Kidney capillary endothelial cell (primary cell): ENCODE measurements at places on chromosomes 12 and 14.

DNA sequence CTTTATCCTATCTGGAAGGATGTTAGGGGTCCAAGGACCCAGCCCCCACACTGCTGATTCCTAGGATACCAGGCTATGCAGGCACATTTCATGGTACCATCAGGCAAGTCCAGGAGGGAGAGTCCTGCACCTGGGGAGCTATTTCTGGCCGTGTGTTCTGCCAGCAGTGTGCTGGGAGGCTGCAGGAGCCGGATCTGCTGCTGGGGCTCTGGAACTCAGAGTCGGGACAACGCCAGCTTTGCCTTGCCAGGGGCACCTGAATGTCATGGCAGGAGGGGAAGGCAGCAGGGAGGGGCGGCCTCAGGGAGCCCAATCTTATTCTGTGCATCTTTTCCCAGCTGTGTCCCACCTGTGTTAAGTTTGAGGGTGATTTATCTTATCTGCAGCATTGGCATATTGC is 17.8 kb downstream of the SRRM4 start:
- no peak for DNase-seq

GRCh38 chr14:104708606-104709268 is 15.3 kb upstream of the ADSS1 start:
- DNase-seq, result peak; percentile 47

- no peak for DNase-seq
Observed at GRCh38 chr12:101076921-101077320, 133.1 kb downstream of the SLC5A8 start.

- no peak for DNase-seq
Observed at GRCh38 chr14:76908834-76909233, 82.6 kb downstream of the LRRC74A start.

- no peak for DNase-seq
Observed at GRCh38 chr12:9334041-9334692, 126.0 kb upstream of the PZP start.

GRCh38 chr14:50666772-50667683 is 1.1 kb downstream of the SAV1 start:
- peak; percentile 67 for DNase-seq

DNA sequence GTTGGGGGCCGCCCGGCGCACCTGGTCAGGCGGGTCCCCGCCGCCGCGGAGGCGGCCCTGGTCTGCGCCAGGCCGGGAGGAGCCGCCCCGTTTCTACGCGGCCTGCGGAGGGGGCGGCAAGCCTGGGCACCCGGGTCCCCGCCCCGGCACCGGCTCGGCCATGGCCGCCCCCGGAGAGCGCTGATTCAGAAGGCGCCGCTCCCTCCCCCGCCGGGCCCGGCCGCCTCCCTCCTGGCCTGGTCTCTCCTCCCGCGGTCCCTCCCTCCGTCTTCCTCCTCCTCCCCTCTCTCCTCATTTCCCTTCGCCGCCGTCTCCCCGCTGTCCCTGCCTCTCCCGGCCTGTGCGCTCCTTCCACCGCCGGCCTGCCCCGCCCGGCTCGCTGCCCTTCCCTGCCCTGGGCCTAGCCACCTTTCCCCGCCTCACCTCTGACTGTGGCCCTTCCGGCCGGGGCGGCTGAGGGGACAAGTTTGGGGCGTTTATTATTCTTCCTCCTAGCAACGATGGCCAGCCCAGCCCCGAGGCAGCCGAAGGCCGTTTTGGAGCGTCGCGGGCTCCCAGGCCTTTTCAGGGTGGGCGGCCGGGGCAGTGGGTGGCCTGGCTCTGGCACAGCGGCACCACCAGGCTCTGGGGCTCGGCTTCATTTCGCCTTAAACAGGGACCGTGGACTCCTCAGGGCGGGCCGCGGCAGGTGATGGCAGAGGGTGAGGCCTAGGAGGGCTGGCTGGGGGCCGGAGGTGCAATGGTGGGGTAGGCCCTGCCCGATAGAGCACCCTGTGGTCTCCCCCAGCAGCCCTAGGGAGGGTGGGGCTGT is 768 bp downstream of the CEP170B start:
- peak; percentile 10 for DNase-seq

- DNase-seq, result no peak
Observed at GRCh38 chr12:112936927-112937326, 1.3 kb upstream of the OAS3 start.

GRCh38 chr12:19726592-19726991 is 287.3 kb downstream of the AEBP2 start:
- no peak for DNase-seq

DNA sequence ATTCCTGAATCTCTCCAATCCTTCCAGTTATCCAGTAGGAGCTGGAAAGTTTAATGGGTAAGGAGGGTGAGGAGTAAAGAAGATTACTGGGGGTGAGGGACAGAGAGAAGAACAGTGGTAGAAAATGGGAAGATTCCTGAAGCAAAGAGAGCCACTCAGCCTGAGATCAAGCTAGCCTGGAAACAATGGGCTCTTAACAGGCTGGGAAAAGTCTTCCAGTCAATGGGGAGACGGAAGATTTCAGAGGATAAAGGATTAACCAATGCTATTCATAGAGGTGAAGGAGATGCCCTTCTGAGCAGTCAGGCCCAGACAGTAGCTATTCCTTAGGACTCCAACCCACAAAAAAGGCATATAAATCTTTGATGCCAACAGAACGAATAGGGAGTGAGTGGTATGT is 14.8 kb downstream of the GDF11 start:
- no peak for DNase-seq

GRCh38 chr14:76236172-76237130 is 84.7 kb downstream of the GPATCH2L start:
- DNase-seq, result no peak

DNA sequence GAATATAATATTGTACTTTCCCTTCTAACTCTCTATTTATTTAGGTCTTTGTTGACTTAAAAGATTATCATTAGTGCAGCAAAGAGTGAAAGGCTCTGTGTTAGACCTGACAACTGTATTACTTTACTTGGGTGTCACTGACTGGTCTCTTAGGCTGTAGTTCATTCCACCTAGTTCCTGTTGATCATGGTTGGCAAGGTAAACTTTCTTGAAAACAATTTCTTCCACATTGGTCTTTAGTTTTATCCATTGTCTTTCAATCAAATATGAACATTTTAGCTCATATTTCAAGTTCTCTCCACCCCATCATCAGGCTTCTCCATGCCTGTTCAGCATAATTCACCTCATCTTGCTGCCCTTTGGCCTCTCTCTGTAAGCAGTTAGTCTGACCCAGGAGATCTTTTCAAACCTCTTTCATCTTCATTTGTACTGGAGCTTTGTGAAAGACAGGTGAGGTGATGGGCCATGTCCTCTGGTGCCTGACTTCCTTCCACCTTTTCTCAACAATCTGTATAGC is 32.1 kb upstream of the PPM1H start:
- no peak for DNase-seq

- DNase-seq, result no peak
Observed at GRCh38 chr12:88945051-88945732, 364.9 kb upstream of the KITLG start.

DNA sequence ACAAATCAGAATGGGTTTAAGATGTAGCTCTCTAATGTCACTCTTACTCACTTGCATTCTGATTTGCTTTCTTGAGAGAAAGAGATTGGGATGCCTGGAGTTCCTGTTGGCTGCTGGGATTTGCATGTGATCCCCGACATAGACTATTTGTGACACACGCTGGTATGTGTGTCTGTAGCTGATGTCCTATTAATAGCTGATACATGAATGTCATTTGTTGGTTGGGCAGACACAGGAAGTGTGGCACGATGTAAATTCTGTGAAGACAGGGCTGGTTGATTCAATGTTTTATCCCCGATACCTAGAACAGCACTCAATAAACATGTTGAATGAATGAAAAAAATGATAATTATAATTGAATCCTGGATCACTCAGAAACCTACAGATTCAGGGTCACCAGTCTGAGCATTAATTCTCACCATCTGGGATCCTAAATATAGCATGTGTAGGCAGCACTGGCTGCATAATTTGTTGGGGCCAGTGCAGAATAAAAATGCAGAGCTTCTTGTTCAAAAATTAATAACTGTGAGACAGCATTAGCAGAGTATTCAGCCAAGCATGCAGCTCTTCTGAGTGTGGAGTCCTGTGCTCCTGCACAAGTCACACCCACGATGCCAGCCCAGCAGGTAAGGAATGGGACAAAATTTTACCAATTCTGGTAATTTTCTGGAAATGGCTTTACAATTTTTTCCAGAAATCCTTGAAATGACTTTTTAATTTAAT is 35.5 kb upstream of the SOCS2 start:
- DNase-seq, result peak; percentile 63

DNA sequence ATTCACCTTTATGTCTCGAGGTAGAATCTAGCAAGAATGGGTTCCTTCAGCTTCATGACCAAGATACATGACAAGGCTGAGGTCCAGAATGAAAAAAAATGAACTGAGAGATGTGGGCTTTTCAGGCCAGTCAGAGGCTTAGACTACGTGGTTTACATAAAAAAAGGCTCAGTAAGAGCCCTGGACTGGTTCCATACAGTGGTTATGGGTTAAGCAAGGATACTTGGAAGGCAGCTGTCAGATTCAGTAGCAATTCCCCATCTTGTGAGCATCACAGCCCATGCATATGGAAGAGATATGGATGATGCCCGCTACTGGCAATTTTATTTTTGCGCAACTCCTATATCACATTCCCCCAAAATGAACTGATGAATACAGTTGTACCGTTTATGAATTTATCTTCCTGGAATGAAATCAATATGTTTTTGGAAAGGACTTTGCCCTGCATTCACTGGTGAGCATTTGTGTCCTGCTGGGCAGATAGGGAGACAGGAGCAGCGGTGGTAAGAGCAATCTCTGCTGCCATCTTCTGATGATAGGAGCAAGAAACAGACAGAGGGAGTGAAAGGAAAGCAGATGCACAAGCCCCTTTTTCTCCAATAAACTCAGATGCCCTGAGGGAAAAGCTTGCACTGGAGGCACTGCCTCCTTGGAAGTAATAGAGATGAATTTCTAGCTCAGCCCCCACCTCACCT is 280.4 kb downstream of the GALC start:
- no peak for DNase-seq

GRCh38 chr14:39175445-39176262 is 600 bp downstream of the PNN start:
- DNase-seq, result peak; percentile 28

DNA sequence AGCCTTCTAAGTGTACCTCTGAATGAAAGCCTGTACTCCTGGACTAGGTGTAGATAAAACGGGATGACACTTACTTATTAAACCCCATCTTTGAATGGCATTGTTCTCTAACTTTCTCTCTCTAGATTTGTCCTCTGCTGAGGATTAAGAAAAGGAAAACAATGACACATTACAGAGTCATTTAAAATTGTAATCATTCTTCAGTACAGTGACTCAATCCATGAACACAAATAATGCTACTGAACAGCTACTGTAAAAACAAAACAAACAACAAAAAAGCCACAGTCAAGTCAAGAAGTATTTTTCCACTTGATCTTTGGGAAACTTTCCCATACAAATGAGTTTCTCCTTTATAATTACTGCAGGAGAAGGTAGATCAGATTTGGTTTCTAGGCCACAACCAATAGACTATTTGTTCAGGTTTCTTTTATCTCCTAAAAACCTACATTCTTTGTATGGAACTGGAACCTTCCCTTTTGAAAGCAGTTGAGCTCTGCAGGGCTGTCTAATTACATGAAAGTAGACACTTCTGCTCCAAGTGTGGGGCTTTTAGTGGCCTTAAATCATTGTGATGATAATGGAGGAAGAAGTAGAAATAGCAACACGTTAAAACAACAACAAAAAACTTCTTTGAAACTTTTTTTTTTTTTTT is 219.1 kb downstream of the ESR2 start:
- DNase-seq, result peak; percentile 68

- no peak for DNase-seq
Observed at GRCh38 chr14:99686557-99687283, 2.6 kb downstream of the CYP46A1 start.

DNA sequence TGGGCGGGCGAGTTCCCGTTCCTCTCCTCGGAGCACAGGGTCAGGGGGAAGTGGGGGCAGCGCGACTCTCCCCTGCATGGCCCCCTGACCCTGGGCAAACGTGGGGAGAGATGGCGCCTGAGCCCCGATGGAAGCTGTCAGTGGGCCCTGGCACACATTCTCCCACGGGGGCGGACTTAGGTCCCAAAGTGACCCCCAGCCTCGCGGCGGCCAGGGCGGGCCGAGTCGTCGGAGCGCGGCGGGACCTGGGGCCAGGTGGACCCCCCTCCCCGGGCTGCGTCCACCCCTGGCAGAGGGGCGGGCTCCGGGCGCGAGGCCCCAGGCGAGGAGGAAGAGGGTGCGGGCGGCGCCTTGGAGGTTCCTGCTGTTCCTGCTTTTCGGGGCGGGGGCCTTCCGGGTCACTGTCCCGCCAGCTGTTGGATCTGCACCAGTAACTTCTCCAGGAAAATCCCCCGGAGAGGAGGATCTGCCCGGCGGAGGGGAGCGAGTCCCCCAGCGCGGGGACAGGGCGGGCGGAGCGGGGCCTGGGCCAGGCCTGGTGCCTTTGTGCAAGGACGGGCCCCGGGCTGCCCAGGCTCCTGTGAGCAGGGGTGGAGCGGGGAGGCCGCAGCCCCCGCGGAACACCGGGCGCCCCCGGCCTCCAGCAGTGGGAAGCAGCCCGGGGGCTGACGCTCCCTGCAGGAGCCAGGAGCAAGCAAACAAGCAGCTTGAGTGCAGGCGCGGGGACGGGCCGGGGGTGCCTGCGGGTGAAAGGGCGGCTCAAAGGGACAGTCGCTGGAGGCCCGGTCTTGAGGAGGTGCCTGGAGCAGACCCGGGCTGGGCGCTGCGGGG is 15.3 kb downstream of the TNFAIP2 start:
- DNase-seq, result no peak

- no peak for DNase-seq
Observed at GRCh38 chr12:96020314-96021003, 14.9 kb downstream of the LTA4H start.

DNA sequence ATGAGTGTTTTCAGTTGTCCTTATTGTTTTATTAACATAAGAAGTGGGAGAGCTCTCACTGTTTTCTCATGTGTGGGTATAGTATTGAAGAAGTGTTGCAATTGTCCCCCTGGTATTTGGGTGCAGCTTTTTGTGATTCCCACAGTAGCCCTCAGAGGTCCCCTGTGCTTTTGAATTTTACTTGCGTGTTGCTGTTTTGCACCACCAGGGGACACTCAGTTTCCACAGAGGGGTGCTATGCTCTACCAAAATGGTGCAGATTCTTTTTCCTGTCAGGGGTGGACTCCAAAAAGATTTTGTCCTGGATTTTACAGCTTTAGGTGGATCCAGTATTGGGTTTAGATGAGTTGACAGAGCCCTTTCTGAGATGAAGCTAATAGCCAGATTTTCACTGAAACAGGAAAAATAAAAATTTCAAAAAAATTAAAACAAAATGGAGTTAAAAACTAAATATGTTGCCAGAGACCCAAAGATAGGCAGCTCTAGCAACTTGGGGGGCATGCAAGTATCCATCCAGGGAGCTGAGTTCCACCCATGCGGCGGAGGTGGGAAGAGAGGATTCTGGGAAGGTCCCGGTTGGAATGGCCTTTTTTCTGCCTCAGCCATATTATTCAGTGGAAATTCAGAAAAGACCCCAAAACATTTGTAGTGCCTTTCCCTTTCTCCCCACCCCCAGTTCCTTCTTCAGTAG is 50.2 kb downstream of the TTLL5 start:
- peak; percentile 4 for DNase-seq

- DNase-seq, result no peak
Observed at GRCh38 chr12:85874031-85874461, at the start of gene NTS. TSS of gene NTS (plus strand) at chr12:85874295. CDS start at chr12:85874404, 109 bp downstream.
